Immature natural killer cell (primary cell): ENCODE measurements at places on chromosomes 12 and 14. TPM values are rescaled to one million over a fixed set of nuclear protein-coding genes. Genes with fewer than 3 reads are reported as not detected.

DNA sequence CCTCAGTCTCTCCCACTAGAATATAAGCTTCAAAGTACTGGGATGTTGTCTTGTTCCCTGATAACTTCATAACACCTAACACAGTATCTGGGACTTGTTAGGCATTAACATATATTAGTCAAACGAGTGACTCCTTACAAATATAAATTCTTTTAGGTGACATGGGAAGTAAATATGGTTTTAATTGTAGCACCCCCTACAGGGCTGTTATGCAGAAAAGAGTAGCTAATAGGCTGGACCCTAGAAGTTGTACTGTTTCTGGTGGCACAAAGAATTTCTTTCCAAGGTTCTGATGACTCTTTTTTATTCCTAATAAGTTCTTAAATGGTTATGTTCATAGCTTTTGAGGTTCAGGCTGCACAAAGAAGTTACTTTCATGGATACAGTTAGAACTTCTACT is 29.8 kb downstream of the GPATCH2L start:
- DNase-seq = no peak

DNA sequence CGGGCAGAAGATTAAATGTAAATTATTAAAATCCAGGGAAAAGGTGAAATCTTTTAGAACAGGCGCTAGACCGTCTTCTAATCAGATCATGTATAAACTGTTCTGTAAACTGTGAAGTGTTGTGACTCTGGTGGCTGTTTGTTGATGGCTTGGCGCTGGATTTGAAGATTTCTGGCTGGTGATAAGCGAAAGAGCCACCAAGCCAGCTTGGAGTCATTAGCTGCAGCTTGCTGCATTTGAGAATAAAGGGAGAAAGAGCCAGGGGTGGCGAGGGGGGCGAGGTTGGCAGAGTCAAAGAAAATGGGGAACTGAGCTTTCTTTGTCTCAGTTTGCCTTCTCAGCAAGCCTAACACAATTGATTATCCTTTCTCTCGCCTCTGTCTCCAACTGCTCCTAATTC is 8.0 kb downstream of the SYNDIG1L start:
- DNase-seq = no peak

DNA sequence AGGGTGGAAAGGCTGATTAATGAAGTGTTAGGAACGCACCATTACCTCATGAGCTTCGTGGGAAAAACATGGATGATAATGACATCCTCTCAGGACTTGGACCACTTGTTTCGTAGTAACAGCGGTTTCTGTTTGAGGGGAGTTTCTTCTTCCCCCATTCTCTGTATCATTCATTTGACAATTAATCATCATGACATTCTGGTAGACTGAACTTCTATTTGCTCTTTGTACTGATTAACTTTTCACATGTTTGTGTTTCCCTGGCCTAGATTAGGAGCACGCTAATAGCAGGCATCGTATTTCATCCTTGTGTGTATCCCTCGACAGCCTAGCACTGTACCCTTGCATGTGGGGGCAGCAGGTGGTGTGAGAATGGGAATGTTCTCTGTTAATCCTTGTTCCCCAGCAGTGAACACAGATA is 8.0 kb downstream of the LRRC74A start:
- no peak for DNase-seq

Gene MYF5
- polyA plus RNA-seq = not detected

Gene B4GALNT1
- polyA plus RNA-seq = not detected
